ENCODE measurements at places on chromosomes 4 and X.

DNA sequence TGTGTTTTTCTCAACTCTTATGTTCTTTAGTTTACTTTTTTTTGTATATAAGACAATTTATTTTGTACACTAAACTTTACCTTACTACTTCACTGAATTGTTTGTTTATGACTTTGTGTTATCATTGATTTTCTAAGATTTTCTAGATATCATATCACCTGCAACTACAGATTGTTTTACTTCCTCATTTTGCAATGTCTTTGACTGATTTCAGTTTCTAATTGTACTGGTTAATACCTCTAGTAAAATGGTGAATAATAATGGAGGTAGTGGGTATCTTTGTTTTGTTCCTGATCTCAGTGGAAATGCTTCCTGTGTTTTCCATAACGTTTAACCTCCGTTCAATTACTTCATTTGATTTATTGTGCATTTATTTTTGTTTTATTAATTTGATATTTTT lies 490.2 kb downstream of the TLL1 start:
- no peak for DNase-seq

DNA sequence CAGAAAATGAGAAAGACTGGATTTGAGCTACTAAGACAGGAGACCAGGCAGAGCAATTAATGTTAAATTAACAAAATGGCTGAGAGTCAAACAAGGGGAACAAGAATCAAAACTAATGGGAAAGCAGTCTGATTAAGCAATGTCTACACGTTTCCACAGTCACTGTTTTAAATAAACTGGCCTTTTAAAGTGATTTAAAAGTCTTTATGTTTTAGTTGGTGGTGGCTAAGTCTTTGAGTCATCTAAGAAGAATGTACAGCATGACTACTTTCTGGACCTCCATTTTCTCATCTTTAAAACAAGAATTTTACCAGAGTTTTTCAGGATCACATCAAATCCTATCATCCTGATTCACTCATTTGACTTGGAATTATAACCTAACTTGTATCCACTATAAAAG lies 233.8 kb downstream of the ENOX2 start:
- no peak for DNase-seq

GRCh38 chrX:73563738-73564068 lies 706 bp downstream of the CHIC1 start:
- DNase-seq, result peak; percentile 7

DNA sequence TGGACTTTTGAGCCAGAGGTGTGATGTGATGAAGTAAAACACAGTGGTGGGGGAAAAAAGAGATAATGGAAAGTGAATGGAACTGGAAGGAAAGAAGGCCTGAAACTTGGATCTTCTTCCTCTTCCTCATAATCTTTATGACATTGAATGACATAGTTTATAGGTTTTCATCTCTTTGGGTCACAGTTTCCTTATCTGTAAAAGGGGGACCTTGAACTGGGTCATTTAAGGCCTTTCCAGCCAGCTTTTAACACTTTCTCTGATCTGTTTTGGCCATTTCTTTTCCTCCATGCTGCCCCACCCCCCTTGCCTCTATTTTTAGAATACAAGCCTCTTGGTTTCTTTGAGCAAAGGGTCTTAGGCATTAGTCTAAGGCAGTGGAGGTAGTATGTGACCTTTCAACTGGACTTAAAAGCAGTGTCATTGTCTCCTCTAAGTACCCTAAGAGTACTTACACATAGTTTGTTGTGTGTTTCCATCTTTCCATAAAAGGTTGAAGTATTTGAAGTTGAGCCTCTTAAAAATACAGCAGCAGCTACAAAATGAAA lies 7.8 kb downstream of the CPEB2 start:
- DNase-seq, result no peak

GRCh38 chr4:165385126-165385525 lies 6.3 kb downstream of the CPE start:
- no peak for DNase-seq

GRCh38 chr4:139962130-139962684 lies 191.8 kb downstream of the MAML3 start:
- no peak for DNase-seq

GRCh38 chr4:137664416-137664815 lies 132.1 kb upstream of the PCDH18 start:
- no peak for DNase-seq

GRCh38 chr4:124111922-124112321 lies 600.6 kb downstream of the ANKRD50 start:
- peak; percentile 40 for DNase-seq

DNA sequence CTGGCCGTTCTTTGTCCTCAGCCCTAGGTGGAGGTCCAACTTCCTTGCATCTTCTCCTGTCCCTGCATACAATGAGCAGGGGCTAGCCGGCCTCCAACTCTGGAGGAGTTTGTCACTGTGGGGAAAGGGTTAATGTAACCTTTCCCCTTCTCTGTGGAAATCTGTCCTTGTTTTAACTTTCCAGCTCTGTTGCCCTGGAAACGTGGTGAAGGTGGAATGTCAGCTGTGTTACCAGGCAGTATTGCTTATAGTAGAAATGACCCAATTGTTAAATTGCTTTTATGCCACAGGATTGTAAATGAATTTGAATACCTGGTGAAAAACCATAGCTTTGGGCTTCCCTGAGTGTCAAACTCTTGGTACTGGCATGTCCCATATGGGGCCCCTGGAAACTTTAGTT lies 131.6 kb upstream of the SCML1 start:
- no peak for DNase-seq

DNA sequence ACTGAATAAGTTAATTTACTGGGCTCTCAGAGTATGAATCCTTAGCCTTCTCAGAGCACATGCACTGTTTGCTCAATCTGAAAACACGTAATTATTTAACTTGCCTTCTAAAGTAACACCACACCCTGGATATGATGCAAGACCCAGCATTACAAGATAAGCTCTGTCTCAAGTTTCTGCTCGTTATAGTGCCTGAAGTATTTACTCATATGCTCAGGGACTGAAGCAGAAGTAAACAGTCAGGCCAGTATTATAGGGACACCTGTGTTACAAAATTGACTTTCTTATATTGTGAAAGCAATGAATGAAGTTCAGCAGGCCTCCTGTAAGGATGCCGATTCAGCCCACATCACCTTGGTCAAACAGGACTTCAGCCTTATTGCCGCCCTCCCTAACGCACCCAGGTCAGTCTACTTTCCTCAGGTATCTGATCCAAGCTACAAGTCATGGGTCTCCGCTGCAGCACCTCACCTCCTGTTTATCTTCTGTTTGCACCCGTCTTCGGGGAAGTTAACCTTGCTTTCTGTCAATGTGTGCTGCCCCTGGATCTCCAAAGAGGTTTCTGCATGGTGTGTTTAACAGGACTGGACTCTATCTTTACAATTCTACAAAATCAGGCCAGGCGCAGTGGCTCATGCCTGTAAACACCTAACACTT lies 42.8 kb upstream of the KLF3 start:
- DNase-seq, result peak; percentile 15

- no peak for DNase-seq
These were observed 6.9 kb downstream of the L1CAM start for GRCh38 chrX:153878969-153879653.

DNA sequence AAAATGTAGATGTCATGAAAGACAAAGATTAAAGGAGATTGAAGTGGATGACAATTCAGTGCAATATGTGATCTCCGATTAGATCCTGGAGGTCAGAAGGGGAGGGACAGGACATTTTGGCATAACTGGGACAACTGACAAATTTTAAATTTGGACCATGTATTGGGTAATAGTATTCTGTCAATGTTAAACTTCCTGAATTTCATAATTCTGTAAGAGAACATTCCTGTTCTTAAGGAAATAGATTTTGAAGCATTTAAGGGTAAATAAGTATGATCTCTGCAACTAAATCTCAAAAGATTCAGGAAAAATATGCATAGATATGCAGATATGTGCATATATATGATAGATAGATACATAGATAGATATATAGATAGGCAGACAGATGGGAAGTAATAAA lies 11.0 kb downstream of the ODAPH start:
- no peak for DNase-seq

GRCh38 chrX:48890296-48890925 lies 7.2 kb downstream of the TIMM17B start:
- no peak for DNase-seq

GRCh38 chr4:183675625-183676024 lies 16.5 kb downstream of the TRAPPC11 start:
- no peak for DNase-seq

All from HEK293T (cell line).